ENCODE measurements at places on chromosomes 2 and 18.

- DNase-seq = no peak
Measured at GRCh38 chr2:146853741-146854444, 990.9 kb upstream of the ACVR2A start.

DNA sequence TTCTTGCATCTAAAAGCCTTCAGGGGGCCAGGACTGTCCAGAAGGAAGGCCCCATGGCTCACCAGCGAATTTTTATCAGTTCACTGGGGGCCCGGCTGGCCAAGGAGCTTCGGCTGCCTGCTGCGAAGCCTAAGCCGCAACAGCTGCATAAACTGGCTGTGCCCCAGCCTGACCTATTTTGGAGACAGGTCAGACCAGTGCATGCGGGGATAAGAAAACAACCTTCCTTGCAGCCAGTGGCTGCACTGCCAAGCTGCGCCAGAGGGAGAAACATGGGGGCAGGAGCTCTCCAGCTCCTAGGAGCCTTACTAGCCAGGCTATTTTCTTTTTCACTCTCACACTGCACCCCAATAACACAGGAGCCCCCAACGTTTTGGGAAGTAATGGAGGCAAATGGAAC is 15.2 kb downstream of the PAX3 start:
- DNase-seq = no peak

GRCh38 chr2:192000196-192000980 is 153.5 kb upstream of the CAVIN2 start:
- DNase-seq = no peak

- DNase-seq = no peak
Measured at GRCh38 chr2:175143678-175144077, 24.3 kb downstream of the ATF2 start.

DNA sequence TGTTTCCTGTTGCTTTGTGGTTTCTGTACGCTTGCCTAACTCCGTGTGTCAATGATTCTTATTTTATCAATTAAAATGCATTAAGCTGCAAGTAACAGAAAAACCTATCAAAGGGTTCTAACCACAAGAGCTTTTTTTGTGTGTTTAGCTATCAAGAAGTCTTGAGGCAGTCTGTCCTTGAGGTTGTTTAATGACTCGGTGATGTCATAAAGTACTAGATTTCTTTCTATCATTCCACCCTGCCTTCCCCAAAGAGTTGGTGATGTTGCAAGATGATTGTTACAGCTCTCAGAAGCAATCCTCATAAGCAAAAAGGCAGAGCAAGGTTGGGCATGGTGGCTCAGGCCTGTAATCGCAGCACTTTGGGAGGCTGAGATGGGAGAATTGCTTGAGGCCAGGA is 51.9 kb upstream of the SPTBN1 start:
- DNase-seq = no peak

DNA sequence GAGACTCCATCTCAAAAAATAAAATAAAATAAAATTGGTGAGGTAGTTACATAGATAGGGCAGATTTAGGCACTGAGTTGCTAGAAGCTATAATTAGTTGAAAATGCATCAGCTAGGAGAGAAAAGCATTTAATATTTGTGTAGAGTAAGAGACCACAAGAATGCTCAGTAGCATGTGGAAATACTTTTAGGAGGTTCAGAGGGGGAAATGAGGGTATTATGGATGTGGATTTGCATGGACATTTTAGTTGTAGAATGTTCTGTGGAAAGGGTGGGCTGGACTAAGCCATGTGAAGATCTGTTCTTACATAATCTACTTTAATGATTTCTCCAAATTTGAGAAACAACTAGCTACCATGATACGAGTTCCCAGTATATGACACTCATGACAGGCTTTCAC is 95.5 kb downstream of the ATP9B start:
- no peak for DNase-seq

DNA sequence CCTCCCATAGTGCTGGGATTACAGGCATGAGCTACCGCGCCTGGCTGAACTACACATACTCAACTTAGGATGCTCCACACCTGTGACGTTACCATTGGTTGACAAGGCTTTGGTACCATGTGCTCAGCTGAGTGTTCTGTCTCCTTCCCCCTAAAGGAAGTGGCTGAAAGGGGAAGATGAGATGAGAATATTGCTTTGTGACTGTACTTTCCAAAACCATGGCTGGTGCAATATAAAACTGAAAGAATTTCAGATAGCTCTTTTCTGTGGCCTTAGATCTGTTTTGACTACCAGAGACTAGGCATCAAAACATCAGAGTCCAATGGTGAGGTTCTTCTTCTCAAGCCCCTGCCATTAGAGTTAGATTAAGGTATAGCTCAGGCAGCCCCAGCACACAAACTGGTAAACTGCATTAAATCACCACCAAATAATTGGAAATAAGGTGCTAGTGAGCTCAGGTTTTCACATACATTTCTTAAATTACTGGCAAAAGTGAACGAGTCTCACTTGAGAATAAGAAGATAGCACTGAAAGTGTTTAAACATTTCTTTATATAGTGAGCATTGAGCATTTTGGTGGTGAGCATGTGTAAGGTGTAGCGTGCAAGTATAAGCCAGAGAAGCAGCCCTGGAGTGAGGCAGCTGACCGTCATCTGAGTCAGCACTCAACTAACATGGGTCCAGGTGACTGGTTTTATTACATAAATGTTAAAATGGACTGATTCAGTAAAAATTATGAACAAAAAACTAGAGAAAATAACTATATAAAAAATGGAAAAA is 113.5 kb upstream of the FZD5 start:
- no peak for DNase-seq

- no peak for DNase-seq
Measured at GRCh38 chr2:72004976-72005375, 142.7 kb downstream of the CYP26B1 start.

DNA sequence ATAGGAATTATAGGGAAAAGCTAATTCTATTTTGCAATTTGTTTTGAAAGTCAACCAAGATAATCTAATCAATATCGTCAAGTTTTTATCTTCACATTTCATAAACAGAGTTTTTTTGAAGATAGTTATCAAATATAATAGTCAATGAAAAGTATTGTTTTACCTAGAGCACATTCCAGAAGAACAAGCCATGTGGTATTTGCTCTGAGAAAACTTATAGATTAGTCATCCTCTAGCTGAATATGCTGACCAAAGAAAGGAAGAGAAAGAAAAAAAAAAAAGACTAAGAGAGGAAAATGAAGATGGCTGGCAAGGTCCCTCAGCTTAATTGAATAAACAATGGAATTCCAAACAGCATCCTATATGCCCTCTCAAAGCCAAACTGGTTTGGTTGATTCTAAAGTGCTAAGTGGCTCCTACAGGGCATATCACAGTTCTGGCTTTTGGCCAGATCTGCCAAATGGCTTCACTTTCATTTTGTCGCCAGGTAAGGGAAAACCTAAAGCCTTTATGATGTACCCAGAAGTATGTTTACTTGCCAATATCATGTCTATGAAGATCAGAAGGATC is 132.6 kb downstream of the VWC2L start:
- no peak for DNase-seq

- DNase-seq = no peak
Measured at GRCh38 chr18:76446321-76447257, 48.5 kb downstream of the ZNF516 start.

DNA sequence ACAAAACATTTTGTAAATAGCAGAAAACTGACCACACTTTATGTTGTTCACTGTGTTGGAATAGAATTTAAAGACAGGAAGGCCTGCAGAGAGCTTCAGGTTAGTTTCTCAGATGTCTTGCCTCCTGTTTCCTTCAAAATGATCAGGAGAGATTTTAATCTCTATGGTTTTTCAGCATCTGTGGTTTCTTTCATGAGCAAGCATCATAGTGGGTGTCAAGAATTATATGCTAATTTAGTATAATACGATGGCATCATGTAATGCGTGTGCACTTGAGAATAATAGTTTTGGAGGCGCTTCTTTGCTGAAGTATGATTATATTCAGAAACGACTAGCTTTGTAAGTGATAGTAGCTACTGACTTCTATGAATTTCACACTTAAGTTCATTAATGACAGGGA is 149.9 kb downstream of the PLCL1 start:
- DNase-seq = no peak

DNA sequence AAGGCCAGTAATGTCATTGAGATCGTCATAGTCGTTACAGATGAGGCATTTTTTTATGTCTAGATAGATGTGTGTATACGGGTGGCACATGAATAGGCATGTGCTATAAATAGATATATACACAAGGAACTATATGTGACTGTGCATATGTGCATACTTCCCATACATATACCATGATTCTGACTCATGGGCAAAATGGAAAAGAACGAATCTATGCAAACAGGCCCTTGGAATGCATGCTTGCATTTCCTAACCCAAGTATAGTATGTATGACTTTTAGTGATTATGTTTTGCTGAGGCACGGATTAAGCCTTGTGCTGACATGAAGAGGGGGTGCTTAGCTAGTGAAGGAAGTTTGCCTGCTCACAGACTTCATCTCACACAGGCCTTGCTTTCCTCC is 111.7 kb downstream of the BCL11A start:
- DNase-seq = no peak

DNA sequence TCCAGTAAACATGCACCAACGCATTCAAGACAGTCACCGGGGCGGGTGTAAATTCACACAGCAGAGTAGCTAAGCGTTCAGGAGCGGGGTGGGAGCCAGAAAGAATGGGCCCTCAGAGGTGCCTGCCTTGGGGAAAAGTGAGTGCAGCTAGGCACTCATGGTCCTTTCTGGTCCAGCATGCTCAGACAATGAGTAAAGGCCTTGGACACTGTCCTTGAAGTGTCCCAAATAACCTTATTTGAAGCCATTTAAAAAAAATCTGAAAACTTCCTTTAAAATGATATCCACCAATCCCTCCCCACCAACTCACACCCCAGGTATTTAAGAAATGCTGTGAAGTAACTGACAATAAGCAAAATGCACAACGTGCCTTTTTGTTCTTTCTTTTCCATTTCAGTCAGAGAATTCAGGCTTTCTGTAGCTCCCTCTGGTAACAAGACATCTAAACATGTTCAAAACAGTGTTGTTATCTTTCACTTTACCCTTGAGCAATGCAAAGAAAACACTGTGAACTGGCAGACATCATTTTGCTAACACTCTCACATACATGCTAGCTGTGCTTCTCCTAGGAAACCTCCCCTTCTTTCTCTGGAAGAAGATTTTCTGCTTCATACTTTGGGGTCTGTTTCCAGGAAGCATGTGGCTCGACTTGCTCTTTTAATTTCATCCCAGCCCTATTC is 445.1 kb upstream of the SPRED2 start:
- no peak for DNase-seq

DNA sequence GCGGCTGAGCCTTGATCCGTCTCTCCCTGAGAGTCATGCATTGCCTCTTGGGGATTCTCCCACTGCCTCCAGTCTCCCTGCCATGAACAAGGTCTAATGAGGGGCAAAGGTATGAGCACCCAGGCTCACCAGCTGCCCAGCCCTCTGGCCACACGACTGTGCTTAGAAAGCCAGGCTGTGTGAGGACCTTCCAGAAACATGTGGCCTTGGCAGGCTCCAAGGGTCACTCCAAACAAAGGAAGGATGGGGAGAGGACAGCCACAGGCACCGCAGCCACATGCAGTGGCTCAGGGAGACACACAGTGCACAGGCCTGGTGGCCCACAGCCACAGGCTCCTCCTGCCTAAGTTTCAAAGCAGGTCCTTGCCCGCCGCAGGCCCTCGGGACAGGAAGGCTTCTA is 35.8 kb downstream of the TGFA start:
- no peak for DNase-seq

GRCh38 chr18:13039806-13040205 is 48.6 kb downstream of the CEP192 start:
- no peak for DNase-seq

- no peak for DNase-seq
Measured at GRCh38 chr2:121038891-121039616, 245.9 kb downstream of the TFCP2L1 start.
